ENCODE measurements at places on chromosomes 3 and 15.

- no peak for DNase-seq
Observed at GRCh38 chr15:35107122-35107521, 22.0 kb upstream of the NANOGP8 start.

- DNase-seq, result no peak
Observed at GRCh38 chr3:133211449-133211848, 173.3 kb downstream of the TMEM108 start.

- DNase-seq, result no peak
Observed at GRCh38 chr3:160061525-160061924, 72.9 kb downstream of the IL12A start.

GRCh38 chr3:182618981-182619591 is 174.2 kb upstream of the ATP11B start:
- DNase-seq, result no peak

- no peak for DNase-seq
Observed at GRCh38 chr3:155619118-155619915, 125.6 kb downstream of the PLCH1 start.

DNA sequence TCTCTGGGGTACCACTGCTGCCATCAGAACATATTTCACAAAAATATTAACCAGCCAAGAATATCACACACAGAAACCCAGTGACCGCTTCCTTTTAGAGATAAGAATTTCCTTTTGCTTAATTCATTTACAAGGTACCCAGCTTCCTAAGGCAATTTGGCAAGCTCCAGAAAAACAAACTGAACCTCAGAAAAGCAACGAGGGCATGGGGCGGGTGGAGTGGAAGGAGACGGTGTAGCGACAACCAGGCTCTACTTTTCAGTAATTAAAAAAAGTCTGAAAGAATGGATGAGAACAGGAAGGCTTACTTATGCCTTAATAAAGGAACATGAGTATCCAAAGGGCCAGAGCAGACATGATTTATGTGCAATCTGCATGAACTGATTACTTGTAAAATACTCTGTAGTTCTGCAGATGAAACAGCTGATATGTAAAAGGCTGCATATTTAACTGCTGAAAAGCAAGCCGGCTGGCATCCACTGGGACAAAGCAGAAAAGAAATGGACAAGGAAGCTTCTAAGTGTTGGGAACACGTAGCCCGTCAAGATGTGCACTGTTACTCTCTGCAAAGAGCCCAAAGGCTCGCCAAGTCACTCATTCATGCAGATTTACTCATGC is 18.6 kb downstream of the RFTN1 start:
- DNase-seq, result no peak

GRCh38 chr3:72625602-72626337 is 222.5 kb downstream of the SHQ1 start:
- DNase-seq, result no peak

DNA sequence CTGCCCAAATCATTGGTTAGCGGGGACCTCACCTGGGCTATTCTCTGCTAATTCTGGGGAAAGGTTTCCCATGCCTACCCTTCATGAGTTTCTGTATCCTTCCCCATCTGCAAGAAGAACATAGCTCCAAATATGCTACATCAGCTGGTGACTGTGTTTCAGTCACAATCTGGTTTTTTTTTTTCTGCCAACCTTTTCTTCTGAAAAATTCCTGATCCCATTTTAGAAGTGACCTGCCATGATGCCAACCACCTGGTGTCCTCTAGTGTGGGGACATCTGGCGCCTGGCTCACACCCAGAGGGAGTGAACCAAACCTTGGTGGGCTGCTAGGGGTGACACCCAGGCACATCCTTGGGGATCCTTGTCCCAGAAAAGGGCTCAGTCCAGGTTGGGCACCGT is 76.1 kb downstream of the CHRD start:
- DNase-seq, result no peak

- DNase-seq, result peak; percentile 84
Observed at GRCh38 chr15:76196269-76197231, 114.7 kb downstream of the ETFA start.

- DNase-seq, result no peak
Observed at GRCh38 chr15:69098771-69099170, 61.7 kb upstream of the GLCE start.

DNA sequence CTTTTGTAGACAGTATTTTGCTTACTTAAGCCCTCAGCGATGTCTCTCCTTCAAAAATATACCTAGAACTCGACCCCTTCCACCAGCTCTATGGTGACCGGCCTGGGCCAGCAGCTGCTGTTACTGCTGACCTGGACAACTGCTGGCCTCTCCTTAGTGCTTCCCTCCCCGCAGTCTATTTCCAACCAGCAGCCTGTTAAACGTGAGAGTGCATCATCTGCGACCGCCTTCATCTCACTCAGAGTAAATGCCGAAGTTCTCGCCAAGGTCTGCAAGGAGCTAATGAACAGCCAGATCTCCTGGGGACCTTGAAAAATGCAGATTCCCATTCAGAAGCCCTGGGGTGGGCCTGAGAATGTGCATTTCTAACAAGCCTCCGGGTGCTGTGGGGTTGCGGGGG is 86.7 kb downstream of the RPLP1 start:
- DNase-seq, result no peak

DNA sequence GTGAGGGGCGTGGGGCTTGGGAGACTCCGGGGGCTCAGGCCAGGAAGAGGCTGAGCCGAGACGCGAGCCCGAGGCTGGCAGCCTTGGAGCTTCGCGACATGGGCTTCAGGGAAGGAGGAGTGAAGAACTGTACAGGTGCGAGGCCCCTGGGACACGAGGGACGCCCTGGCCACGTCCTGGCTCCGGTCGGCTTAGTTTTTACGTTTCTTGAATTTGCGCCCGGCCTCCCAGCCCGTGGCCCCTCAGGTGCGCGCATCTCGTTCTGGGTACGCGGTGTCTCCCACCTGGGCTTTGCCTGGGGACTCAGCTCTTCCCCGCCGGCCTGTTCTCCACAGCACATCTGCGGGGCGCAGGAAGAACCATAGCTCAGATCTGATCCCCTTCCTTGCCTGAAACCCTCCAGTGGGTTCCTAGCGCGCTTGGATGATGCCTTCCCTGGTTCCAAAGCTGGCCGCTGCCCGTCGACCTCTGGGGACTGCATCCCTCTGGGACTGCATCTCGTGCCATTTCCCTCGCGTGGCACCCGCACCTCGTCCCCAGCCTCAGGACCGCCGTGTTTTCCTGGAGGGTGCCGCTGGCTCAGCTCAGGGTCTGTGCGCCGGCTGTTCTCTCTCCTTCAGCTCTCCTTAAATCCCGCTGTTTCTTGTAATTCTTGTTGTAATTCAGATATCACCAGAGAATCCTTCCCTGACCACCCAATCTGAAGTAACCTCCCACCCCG is 614 bp downstream of the CHCHD6 start:
- peak; percentile 18 for DNase-seq

DNA sequence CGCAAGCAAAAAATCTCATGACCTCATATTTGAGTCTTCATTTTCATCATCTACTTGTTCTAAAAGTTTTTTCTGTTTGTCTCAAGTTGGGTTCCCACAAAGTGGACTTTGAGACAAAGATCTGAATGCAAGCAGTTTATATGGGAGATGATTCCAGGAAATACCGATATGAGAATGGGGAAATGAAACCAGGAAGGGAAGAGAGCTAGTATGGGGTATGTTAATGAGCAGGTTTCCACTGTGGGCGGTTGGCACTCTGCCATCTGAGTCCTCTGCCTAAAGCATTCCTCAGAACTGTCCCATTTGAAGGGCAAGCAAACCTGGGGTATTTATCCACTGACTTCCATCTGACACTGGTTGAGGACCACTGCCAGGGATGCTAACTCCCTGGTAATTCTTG is 8.8 kb downstream of the ADPRH start:
- DNase-seq, result peak; percentile 77

- peak; percentile 8 for DNase-seq
Observed at GRCh38 chr3:131847966-131848510, 186.8 kb downstream of the CPNE4 start.

GRCh38 chr15:66894363-66894762 is 171.0 kb upstream of the SMAD3 start:
- DNase-seq, result no peak

DNA sequence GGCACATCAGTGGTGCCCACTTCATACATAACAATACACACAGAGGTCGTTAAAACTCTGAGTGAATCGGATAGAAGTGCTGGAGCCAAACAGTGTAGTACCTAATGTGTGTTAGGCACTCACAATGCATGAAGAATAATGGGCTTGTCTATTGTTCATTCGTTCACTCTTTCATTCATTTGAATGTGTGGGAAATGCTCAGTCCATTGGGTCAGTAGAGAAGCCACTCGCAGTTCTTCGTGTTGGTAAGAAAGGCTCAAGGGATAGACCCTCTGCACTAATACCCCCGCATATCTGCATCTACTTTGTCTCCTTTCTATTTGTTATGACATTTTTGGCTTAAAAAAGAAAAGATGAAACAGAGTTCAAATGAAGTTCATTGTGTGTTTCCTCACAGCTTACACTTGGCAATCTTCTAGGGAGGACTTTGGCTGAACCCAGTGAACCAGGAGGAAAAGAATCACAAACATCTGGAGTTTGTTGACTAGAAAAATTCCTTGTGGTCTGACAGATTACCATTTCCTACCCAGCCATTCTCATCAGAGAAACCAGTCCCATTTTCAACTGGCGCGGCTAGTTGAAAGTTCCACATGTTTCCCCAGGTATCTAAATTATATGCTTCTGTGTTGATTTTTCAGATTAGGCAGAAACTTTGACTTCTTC is 32.8 kb upstream of the MFSD1 start:
- DNase-seq, result no peak

DNA sequence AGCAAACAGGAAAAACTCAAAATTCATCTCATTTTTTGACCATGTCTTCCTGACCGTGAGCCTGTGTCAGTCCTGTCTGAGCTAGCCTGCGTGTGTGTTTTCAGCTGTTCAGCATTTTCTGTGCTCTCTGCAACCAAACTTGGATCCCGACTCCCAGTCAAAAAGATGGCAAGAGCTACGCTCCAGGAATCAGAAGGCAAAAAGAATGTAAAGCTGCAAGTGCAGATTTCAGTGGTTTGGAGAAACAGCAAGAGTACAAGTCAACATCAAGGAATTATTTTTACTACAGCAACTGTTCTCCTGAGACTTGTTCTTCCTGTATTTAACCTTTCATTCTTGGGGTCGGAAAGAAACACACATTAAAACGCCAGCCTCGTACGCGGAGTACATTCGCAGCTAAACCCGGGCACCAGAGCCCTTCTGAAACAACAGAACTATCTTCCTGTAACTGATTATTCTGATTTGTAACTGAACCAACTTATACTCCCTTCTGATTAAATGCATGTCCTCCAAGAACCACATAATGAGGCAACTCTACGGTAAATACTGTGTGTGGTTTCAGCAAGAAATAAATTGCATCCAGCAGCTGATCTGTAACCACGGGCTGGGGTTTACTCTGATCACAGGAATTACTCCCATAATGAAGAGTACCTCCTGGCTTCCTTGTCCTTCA is 107.4 kb downstream of the LRIG1 start:
- DNase-seq, result no peak

DNA sequence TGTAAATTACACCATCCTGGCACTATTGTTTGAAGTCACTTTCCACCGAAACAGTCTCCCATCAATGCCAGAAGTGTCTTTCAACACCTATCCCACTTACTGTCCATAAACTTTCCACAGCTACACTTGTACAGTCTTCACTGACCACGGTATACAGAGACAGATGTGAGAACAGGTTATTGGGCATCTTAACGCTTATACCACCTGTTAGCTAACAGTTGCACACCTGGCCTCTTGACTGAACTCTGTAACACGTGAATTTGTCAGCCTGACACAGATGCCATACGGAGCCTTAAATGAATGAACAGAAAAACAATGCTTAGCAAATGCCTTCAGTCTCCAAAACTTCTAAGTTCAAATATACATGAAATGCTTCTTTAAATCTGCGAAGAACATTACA is 440.5 kb downstream of the SHQ1 start:
- DNase-seq, result peak; percentile 16

DNA sequence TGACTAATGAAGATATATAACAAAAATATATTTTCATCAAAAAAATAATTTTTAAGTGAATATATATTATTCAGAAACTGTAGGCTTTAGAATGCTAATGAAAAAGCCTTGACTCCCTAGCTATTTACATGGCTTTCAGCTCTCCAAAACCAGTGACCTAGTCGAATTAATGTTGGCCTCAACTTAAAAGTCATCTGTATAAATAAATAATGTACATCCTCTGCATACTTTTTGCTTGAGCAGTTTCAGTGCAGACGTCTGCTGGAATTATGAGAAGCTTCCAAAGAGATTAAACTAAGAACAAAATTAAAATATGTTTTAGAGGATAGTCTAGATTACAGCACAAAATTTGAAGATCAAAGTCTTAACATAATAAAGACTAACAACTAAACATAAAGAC is 520.4 kb upstream of the ALCAM start:
- no peak for DNase-seq

DNA sequence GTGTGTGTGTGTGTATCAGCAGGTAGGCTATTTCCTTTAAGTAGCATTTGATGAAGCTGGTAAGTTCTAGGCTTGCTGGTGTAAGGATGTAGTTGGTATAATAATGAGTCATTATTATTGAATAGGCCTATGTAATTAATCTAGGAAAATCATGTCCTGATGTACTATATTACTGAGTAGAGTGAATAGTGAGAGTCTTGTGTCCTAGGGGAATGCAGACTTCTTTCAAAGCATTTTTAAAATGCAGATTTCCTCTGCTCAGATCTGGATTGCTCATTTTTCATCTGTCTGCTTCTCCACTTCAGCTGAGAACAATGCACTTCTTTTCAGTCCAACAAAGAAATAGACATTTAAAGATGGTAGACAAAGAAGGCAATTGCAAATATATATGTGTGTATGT is 434.2 kb upstream of the ONECUT1 start:
- DNase-seq, result no peak

DNA sequence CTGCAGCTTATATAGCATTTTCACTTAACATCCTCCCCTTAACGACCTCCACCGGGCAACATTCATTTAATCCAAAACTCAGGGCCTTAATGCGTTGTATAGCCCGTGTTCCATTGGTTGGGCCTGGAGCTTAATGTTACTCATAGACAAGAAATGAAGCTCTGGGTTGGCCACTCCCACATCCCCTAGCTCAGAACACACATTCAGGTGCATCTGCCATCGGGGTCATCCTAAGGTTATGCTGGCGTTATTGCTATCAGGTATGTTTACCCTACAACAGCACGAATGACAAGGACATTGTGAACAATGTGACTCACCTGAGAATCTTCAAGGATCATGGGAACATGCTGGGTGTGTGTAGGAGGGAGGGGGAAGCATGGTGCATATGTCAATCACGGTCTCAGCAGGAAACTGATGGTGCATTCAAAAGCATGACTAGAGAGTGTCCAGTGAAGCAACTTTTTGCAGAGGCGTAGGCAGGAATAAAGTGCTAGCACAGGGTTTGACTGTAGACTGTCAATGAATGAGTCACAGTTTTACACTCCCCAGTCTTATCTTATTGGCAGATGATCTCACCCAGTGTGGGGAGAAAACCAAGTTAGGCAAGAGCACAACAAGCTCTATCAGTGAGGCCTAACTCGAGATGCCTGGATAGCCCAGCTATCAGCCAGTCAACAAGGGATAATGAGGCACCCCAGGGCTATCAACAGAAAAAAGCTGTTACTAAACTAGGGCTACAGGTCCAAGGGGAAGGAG is 402.1 kb upstream of the MCTP2 start:
- no peak for DNase-seq

- DNase-seq, result peak; percentile 78
Observed at GRCh38 chr3:188712248-188712924, 459.4 kb upstream of the TPRG1 start.

- no peak for DNase-seq
Observed at GRCh38 chr15:89747708-89748682, 3.1 kb downstream of the MESP1 start.

- DNase-seq, result no peak
Observed at GRCh38 chr3:31635545-31635944, 102.8 kb downstream of the STT3B start.

GRCh38 chr3:60933824-60934223 is 317.4 kb downstream of the FHIT start:
- no peak for DNase-seq

Data from lung microvascular endothelial cell (primary cell).